ENCODE measurements at places on chromosomes 3 and 15.

- no peak for DNase-seq
Measured at GRCh38 chr3:20861454-20861853, 675.4 kb upstream of the SGO1 start.

DNA sequence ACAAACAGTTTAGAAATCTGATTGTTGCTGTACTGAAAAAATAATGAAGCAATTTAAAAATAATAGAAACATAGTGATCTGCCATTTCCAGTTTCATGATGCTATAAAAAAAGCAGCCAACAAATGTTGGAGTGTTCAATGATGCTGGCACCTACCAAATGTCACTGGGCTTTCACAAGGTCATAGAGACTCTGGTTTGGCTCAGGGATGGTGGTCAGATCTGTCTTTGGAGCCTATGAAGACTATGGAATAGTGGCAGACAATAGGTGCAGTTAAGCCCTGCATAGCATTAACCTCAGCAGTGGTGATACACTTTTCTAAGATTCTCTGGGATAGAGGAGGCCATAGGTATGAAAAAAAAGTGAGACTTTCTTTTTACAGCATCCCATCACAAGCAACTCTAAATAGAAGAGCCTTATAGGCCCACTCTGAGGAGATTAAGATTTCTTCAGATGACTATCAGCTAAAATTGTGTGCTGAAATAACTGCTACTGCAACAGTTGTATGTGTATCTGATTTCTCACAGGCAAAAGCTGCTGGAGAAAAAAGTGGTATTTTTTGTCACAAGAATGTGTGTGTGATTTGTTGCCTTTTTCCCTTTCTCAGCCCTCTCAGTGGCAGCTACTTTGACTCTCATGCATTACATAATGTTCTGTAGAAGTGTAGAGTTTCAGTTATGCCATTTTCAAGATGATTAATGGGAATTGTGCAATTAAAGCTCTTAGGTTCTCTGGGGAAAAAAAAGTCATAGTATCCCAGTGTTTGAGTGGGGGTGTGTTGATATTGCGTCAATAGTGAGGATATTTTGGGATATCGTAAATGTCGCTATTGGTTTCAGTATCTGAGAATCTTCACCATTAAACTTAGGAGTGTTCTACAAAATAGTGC lies 137.4 kb downstream of the MBNL1 start:
- DNase-seq = no peak

DNA sequence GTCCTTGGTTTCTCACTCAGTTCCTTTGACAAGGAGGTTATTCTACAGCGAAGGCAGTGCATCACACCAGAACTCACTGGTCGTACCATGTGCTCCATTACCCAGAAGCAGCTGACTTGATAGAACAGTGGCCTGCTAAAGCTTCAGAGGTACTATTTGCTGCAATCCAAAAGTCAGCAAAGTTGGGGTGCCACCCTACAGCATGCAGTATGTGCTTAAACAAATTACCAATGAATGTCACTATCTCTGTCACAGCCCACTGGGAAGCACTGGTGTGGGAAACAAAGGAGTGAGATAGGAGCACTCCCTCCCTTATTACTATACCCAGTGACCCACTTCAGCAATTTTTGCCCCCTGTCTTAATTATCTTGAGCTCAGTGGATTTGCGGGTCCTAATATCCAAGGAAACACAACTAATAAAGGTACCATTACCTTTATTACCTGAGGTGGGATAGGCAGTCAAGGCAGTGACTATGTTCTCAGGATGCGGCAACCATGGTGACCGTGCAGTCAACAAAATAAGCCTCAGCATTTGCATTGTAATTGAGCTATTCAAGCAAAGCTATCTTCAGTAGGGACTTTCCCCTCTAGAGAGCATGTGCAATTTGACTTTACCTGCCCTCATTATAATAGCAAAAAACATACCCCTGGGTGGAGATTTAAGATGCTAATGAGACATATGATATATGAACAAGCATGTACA lies 199.4 kb downstream of the OCA2 start:
- no peak for DNase-seq

- no peak for DNase-seq
Measured at GRCh38 chr3:176523114-176523513, 674.2 kb downstream of the TBL1XR1 start.
